CD8-positive, alpha-beta T cell (primary cell): ENCODE measurements at places on chromosomes 3 and 15. TPM values are rescaled to one million over a fixed set of nuclear protein-coding genes. Genes with fewer than 3 reads are reported as not detected.

- no peak for DNase-seq
Observed at GRCh38 chr3:171811295-171811912, 1.1 kb upstream of the PLD1 start.

GRCh38 chr3:107206141-107206540 lies 171.1 kb upstream of the CCDC54 start:
- DNase-seq: no peak

DNA sequence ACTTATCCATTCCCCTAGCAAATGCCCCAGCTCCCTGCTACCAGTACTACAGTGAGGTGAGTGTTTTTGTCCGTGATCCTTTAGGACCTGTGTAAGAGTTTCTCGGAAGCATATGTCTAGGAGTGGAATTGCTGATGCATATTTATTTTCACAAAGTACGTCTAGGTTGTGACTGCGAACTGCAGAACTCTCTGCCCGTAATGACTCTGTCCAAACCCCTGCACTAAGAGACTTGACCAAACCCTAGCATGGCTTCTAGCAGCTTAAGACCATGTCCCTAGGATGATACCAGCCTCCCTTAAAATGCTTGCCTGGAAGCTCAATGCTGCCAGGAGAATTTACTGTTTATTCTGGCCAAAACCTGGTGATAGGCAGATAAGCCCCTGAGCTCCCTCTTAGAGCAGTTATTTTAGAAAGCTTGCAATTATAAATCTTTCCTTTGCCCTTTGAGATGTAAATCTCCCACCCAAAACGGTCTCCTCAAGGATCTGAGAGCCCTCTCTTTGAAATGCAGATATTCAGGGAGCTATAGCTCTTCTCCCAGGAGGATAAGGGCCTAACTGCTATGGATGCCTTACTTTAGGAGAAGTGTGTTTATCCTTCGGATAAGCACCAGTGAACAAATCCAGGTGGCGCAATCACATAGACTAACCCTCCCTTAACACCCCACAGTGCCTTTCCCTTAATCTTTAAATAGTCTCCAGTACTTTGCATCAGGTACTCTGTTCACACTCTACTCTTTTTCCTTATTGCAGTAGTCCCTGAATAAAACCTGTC lies 14.7 kb upstream of the CA12 start:
- DNase-seq: no peak

GRCh38 chr3:52311576-52312119 lies 4.5 kb upstream of the DNAH1 start:
- no peak for DNase-seq

DNA sequence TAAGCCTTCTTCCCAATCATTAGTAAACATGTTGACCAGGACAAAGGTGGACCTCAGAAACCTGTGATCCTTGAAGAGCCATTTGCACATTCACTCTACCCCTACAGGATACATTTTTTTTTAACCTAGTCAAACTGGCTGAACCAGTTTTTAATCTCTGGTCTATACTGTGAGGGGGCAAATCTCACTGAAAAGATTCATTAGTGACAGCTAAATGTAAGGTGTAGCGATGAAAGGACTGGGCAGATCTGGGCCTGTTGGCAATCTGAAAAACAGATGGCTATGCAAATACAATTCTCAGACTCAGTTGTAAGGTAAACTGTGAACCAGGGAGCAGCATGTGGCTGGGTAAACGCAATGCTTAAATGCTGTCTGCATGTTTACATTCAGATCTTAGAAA lies 75.6 kb upstream of the SNTN start:
- no peak for DNase-seq

GRCh38 chr15:56293495-56294292 lies 50.0 kb upstream of the RFX7 start:
- no peak for DNase-seq

- no peak for DNase-seq
Observed at GRCh38 chr3:194785315-194785714, 99.6 kb downstream of the FAM43A start.

DNA sequence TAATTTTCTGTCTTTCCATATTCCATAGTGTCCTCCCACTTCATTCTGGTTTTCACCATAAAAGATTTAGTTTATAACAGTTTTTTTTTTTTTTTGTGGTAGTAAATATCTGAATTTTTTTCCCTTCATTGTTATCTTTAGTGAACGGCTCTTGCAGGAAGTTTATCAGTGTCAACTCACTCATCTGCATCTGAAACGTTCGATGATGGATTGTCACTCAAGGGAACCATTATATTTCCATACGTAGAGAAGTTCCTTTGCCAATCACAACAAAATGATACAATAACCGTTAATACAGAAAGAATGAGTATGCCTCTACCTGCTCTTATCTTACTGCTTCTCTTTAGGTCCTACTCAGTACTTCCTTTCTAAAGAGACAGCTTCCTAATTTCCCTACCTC lies 651.2 kb upstream of the KCNMB2 start:
- no peak for DNase-seq

GRCh38 chr3:130677343-130677742 lies 69.3 kb downstream of the PIK3R4 start:
- no peak for DNase-seq

DNA sequence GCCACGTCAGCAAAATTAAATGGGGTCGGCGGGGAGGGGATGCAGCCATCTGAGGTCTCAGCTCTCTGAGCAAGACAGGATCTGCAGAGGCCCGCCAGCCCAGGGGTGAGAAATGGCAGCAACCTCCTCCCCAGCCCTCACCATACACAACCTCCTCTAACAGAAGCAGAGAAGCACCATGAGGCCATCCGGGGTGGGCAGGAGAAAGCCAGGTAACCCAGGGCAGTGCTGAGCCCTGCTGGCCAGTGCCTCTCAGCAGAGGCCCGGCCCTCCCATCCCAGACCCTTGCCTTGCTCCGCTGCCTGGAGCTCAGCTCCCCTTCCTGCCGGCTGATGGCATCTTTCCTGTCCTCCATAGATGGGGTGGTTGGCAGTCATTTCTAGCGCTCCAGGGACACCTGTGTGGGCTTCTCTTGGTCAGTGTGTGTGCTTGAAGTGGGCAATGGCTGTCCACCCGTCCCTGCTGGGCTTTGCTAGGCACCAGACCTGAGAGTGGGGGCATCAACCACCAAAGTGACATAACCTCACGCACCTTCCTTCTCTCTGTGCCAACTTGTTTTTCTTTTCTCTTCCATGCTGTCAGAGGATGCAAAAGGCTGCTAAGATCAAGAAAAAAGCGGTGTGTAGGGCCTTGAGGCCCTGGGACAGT lies 175.8 kb downstream of the NSMCE3 start:
- no peak for DNase-seq

DNA sequence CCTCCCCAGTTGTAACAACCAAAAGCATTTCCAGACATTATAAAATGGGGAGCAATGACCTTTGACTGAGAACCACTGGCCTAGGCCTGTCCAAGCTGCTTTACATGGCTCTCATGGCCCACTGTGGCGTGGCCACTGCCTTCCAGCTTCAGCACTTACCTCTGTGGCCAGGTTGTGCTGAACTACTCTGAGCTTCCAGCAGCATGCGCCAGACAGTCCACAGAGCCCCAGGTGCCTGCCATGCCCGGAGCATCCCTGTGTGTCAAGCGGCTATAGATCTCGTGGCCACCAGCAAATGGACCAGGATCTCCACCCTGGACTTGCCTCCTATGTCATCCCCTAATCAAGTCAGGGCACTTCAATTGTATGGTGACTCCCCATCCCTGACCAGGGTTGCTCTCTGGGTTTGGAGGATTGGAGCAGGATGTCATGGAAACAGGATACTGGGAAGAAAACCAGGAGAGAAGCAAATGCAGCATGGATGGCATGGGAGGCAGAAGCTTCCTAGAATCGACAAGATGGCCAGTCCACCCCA lies 199.7 kb downstream of the UACA start:
- no peak for DNase-seq

- no peak for DNase-seq
Observed at GRCh38 chr15:90106522-90107117, 4.4 kb upstream of the IDH2 start.

DNA sequence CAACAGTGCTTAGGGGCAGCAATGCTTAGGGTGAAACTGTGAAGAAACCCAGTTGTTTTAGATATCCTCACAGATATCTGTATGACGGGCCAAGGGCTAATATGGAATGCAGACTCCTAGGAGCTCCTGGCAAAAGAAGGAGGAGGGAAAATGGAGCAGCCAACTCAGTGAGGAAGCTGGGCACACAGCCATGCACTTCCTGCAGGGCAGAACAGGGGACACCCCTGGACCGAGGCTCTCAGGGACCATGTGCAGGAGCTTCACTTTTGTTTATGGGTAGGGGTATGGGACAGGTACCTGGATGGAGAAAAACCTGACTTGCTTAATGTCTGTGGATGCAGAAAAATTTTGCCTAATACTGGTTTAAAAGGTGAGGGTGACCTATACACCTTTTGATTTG lies 20.2 kb downstream of the NIPA1 start:
- no peak for DNase-seq

DNA sequence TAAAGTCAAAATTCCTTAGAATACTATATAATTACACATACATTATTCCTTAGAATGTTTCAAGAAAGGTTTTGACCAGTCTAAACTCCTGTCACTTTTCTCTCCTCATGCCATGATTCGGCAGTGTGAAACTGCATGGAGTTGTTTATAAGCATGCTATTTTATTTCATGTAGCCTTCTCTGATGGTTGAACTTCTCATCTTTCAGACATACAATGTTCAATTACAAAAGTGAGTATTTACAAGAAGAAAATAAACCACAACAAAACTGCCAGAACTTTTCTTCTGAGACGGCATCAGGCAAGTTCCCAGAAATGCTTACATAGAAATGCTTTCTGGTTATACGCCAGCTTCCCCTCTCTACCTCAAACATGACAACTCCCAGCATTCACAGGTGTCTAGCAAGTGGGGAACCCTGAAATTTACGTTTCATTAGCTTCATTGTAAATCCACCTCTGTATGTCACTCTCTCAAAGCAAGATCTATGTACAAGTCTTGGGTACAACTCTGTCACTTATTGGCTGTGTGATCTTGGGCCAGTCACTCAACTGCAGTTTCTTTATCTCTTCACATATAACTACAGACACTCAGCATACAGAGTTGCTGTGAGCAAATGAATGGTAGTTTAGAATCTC lies 42.7 kb downstream of the HDGFL3 start:
- no peak for DNase-seq

GRCh38 chr3:115071601-115072000 lies 75.5 kb downstream of the ZBTB20 start:
- no peak for DNase-seq

GRCh38 chr3:183227586-183227985 lies 25.5 kb upstream of the B3GNT5 start:
- DNase-seq: no peak

DNA sequence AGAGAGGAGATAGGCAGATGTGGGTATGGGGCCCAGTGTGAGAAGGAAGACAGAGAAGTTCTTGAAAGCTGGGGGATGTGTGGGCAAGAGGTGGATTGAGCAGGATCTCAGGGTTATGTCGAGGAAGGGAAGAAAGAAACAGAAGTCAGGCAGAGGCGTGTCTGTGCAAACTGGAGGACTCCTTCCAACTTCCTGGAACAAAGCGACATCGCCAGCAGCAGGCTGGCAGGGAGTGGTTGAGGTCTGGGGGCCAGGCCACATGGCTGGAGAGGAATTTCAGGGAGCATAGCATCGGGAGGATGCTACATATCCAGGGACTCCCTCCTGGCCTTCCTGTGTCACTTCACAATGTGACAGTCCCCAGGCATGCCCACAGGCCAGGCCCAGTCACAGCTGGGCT lies 42.9 kb upstream of the MYZAP start:
- DNase-seq: no peak

- DNase-seq: no peak
Observed at GRCh38 chr15:69443032-69443611, 9.5 kb upstream of the RPLP1 start.

- DNase-seq: no peak
Observed at GRCh38 chr3:49327485-49327884, 12.4 kb downstream of the USP4 start.

Gene FAH
- total RNA-seq: 2.2 TPM

Gene GRIP2
- total RNA-seq: not detected

Gene ANKRD63
- total RNA-seq: not detected

Gene THRB
- not detected for total RNA-seq

Gene TLR9
- total RNA-seq: not detected

Gene TMEM207
- total RNA-seq: not detected

Gene SYNPR
- total RNA-seq: not detected

Gene ANKUB1
- not detected for total RNA-seq
